Renal cortical epithelial cell (primary cell): ENCODE measurements at places on chromosomes 1 and 21. TPM values are rescaled to one million over a fixed set of nuclear protein-coding genes. Genes with fewer than 3 reads are reported as not detected.
A peak's percentile ranks its signal among the peaks of the same experiment; 100 is the strongest.

Gene SRGAP2C
- total RNA-seq: 16.1 TPM in 2 replicates

DNA sequence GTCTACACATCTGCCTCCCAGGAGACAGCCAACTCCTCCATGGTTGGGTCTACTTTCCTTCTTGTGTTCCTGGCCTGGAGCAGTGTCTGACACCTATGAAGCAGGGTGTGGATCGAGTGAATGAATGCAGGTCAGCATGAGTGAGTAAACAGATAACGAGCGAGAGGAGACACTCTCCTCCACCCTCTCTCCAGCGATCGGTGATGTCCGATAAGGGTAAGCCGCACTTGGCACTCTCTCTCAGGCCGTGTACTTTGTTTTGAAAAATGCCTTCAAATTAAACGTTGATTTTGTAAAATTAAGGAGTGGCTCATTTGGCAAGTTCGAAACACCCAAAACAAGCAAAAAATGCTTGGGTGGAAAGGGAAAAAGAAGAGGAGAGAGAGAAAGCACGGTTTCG, 43.8 kb upstream of the DMRTB1 start:
- DNase-seq: no peak

DNA sequence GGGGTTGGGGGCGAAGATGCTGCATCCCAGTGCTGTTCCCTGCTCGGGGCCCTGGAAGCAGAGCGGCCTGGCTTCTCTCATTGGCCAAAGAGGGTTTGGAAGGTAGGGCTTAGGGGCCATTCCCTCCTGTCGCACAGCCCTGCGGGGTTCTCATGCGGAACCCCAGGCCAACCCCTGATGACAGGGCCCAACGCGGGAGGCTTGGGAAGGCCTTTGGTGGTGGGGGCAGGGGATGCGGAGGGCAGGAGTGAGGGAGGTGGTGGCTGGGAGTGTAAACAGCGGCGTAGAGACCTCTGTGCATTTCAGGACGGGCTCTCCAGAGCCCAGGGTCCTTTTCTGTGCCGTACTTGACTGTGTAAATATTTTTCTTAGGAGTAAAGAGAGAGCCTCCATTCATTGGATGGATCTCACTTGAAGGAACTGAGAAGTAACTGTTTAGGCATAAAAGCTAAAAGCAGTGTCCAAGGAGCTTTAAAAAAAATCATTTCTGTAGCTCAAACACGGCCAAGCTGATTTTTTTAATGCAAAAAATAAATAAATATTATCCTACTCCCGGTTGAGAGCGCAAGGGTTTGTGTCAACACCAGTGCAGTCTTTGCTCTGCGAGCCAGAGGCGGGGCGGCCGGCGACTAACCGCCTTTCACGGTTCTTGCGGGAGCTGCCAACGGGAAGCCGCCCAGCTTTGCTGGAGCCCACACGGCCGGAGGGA, 169.1 kb downstream of the PRDM16 start:
- DNase-seq: no peak

GRCh38 chr1:7103874-7104273, 318.6 kb downstream of the CAMTA1 start:
- DNase-seq: no peak

- no peak for DNase-seq
Measured at GRCh38 chr1:228743405-228743804, 8.1 kb downstream of the RHOU start.

DNA sequence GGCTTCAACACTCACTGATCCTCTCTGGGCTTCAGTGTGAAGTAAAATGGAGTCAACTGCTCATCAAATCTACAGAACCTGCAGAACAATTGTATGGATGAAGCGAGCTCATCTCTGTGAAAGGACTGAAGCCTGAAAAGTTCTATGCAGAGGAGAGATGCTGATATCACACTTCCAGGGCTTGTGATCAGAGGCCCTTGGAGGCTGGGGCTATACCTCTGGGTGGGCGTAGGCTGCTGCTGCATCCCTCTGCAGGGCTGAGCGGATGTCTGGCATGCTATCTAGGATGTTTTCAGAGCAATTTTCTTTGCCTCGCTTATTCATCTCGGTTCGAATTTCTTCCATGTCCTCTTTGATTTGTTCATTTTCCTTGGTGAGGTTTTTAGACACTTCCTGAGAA, 17.6 kb downstream of the OLFML2B start:
- DNase-seq: no peak

DNA sequence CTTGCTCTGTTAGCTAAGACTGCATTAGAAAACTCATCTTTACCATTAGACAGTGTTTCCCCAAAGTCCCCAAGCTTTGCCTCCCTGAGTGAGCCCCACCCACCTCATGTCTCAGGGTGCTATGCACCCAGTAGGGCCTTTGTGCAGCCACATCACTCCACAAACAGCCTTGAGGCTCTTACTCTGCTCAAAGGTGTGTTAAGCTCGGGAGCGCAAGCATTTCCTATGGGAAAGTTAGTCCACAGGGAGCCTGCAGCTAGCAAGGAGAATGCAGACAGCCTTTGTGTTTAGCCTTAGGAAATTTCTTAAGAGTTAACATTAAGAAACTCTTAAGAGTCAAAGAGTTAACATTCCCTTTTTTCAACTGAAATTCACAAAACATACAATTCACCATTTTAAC, 278.8 kb downstream of the AJAP1 start:
- DNase-seq: no peak

DNA sequence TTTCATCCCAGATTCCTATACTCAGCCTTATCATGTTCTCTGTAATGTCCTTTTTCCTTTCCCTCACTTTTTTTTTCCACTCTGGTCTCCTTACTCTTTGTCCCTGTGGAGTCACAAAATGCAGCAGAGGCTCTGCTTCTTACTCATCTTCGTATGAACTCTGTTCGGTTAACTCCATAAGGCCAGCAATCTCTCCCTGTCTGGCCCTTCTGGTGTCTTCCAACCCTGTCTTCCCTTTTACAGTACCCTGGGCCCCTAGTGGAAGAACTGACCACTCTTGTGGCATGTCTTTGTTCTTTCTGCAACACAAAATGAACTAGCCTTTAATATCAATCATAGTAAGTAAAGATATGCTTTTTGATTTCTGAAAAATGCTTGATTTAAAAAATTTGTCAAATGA, 7.1 kb downstream of the CD101 start:
- no peak for DNase-seq

GRCh38 chr1:13809461-13810159, 109.6 kb downstream of the PRDM2 start:
- no peak for DNase-seq

DNA sequence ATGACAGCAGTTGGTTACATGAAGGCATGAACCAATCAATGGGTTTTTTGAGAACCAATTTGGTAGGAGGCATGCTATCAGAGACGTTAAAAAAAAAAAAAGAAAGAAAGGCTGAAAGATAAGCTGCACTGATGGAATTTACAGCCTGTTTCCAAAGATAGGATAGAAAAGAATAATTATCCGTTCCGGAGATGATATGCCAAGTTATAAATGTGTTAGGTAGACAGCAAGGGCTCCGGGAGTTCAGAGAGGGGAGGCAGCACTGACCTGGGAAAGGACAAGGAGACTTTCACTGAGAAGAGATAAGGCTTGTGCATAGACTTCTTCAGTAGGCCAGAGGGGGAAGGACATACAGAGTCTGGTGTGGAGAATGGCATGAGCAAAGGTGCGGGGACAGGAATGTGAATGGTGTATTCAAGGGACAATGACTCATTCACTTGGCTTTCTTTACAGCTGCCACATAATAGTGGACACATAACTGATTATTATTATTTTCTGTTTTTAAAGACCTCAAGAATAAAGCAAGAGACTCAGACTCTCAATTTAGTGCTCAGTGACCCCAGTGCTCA, 24.8 kb upstream of the ACBD6 start:
- peak; percentile 78 for DNase-seq

GRCh38 chr1:29346576-29346975, 110.3 kb downstream of the PTPRU start:
- no peak for DNase-seq

DNA sequence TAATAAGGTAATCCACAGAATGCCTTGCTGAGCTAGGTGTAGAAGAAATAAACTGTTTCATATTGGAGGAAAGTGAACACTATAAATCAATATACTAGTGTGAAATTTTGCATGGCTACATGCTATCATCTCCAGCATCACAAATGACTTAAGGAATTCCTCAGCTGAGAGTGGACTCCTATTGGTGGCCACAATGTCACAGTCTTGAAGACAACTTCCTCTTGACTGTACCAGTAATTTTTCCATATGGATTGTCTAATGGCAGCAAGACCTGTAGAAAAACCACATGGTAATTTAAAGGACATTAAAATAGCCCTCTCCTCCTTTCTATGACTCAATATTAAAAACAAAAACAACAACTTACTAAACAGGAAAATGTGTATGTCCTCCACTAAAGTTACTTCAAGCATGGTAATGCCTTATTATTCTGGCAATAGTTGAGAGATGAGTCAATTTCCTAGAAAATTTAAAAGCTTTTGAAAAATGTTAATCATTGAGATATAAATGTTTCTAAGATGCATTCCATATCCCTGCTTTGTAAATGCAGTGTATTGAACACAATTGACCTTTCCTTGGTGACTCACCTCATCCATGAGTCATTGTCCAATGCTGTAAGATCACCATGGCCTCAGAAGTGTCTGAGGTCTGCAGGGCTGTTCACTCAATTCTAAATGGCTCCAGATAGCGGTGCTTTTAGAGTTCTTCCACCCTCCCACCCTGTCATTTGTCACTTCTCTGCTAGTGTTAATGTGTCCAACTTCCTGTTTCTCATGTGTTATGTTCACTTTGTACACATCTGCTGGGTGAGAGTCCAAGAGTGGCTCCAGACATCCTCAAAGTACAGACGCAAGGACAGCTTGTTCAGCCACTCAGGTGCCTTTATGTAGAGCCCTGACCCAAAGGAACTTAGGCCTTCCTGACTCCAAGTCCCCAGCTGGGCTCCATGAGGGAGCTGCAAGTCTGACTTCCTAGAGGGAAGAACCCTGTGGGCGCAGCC, 32.8 kb upstream of the DNASE2B start:
- peak; percentile 99 for DNase-seq

DNA sequence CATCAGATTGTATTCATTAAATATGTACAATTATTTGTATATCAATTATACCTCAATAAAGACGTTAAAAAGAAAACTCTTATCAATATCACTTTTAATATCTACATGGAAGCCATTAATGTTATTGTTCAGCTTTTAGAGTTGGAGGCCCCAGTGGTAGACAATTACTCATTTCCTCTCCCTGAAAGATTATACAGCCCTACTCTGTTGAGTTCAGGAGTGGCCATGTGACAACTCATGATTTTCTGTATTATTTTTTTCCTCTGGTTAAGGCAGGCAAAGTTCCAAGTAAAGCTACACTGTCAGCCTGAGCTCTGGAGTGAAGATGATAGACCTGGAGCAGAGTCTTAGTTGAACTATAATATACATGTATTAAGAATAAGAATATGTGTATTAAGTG, 247.9 kb upstream of the B3GALT2 start:
- DNase-seq: no peak

DNA sequence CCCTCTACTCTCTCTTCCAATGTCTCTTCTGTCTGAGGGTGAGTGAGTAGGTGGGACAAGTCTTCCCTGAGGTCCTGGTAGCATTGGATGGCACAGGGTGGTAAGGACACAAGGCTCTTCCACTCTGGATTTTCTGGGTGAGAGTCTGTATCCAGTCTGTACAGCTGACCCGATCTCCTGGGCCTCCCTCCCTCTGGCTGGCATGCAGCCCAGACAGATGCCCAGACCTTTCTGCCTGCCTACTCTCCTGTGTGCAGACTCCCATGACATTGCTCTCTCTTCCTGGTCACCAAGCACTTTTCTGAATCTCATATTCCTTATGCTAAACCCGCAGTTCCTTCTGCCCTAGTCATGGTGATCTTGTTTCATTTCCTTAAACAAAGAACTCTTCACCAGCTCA, 100.3 kb downstream of the GRIK3 start:
- no peak for DNase-seq

DNA sequence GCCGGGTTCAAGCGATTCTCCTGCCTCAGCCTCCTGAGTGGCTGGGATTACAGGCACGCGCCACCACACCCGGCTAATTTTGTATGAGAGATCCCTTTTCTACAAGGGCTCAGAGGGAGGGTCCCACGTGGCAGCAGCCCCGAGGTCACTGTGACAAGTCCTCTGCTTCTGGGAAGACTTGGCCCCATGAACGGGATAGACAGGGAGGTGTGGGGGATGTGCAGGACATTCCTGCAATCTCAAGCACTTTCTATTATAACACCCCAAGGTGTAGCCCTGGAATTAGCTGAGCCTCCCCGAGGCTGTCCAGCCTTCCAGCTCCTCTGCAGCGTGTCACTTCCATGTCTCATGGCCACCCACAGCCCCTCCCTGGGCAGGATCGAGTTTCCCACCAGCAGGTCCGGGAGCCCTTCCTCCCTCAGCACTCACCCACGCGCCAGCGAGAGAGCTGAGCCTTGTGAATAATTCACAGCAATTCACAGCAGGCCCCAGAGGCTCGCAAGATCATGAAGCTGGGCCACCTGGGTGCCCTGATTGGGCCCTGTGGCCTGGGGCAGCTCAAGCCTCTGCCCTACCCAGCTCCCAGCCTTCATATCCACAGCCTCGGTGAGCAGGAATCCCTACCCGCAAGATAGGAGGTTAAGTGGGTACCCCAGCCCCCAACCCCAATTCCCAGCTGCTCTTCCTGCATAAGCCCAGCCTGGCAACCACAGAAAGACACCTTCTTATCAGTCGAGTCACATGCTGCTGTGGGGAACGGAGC, 22.8 kb upstream of the RNU1-4 start:
- peak; percentile 60 for DNase-seq

GRCh38 chr1:168585191-168585590, 8.8 kb downstream of the XCL1 start:
- DNase-seq: peak; percentile 69
